ENCODE measurements at places on chromosomes 5 and 9.

DNA sequence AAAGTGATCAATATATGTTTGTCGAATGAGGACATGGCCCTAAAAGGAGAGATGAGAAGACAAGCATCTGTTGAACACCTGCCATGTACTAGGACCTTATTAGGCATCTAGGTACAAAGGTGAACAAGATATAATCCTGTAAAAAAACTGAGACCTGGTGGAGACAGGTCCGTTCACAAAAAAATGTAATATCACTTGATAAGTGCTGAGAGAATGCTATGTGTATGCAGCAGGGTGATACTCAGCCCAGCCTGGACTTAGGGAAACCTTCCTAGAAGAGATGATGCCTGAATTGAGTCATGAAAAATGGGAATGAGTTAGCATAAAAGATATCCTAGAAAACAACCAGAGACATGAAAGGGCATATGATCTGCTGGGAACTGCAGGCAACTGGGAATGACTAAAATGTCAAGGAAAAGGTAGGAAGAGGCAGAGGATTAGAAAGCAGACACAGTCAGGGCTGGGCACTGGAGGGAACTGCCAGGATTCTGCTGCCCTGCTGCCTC, 108.5 kb downstream of the ADRB2 start:
- no peak for DNase-seq

DNA sequence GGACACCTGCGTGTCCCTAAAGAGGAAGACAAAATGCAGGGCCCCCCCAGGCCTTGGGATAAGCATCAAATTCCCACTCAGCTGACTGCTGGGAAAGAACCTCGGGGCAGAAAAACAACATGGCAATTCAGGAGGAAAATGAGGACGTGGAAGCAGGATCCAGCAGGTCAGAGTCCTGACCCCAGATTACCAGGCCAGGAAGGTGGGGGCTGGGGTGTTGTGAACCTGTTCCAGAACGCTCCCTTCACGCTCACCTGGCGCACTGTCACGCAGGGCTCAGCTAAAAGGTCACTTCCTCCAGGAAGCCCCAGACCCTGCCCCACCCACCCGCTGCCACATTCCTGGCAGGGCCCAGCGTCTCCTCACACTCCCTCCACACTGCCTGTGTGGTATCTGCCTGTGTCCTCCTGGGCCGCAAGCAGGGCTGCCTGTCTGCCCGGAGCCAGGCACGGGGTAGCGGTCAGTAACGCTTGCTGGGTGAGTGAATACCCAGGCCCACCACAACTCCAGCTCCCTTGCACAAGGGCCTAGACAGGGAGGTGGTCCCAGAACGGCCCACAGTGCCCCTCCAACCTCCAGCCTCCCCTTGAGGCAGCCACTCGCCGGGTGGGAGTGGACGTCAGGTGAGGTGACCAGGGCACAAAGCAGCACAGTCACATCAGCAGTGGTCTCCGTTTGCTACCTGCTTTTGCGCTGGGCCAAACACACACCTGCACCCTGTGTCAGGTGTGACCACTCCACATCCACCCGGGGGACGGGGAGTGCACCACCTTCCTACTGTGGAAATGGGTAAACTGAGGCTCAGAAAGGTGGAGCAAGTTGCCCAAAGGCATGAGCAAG, 18.1 kb downstream of the VAV2 start:
- DNase-seq = no peak

DNA sequence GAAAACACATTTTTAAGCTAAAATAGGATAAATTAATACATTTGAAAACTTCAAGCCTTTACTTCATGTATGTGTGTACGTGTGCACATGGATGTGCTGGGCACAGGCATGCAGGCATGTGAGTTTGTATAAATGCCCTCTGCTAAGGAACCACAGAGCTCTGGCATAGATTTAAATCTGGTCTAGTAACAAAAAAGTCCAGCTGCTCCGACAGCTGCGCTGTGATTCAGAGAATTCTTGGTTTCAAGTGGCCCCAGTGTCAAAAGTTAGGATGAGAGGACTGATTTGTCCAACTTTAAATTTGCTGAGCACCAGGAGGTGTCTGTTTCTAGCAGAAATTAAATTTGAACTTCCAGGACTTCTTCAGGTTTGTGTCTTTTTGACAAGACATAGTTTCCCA, 203.7 kb upstream of the TUT7 start:
- no peak for DNase-seq

DNA sequence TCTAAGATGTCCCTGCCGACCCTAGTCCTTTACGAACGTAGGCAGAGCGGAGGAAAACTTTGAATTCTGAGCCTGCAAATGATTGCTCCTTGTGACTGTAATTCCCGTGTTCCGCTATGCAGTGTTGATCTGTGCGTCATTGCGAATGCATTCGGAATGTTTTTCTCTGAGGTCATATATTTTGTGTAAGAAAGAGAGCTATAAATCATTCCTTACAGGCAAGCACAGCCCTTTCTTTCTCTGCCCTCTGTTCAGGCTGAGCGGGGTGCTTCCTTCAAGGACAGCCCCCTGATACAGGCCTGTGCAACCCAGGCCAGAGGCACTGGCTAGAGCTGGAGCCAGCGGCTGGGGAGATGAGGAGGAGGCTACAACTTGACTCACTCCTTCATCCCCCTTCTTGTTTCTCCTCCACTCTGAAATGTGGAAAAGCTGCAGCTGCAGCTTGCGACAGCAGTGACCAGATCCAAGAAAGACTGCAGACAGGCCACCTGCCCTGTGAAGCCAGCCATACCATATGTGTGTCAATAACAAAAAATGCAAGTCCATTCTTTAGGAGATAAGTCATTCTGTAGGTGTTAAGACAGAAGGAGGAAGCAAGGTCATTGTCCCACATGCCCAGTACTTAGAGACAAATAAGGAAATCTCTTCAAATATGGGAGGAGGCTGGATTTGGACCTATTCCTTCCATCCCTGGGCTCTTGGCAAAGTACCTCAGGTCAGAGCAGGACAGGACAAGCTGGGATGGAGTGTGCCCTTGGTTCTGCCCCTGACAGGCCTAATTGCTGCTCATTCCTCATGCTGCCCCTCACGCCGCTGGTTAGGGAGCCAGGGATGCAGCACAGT, 345.7 kb upstream of the WWC1 start:
- DNase-seq = no peak

DNA sequence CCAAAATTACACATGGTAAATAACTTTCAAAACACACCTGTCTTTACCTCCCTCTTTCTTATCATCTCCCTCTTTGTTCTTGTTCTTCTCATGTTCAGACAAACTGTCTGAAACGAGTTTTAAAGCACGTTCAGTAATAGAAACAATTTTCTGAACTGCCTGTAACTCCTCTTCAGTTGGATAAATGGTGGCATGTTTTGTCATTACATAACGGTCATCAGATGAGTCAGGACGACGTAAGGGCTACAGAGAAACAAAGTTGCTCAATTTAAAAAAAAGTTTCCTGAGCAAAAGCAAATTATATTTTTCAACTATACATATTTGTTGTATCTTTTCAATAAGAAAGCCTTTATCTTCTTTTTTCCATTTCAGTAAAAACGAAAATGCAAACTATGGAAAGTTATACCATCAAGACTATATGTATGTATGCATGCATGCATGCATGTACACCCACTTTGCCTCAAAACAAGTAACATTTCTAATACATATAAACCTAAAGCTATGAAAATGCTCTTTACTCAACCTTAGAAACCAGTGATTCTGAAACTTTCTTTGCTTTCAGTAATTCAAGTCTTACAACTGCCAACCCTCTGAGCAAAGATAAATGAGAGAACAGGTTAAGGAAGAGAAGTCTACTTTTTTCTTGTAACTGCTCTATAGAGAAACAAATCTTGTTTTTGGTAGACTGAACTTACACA, 56.0 kb downstream of the ZFR start:
- peak; percentile 6 for DNase-seq

DNA sequence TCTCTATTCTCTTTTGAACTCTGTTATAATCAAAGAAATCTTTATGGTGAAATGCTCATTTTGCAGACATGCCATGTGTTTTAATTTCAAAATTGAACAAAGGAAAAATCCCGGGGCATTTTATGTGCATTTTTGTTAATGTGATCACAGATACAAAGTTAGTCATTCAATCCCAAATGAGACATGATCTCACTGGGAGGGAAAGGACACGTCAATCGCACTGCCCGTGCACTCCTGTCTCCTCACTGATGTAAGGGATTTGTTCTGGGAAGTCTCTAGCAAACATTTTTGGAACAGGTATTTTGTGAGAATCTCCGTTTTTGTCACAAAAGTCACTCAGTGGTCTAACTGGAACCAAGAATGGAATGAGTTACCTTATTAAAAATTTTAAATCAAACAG, 97.9 kb upstream of the RANBP6 start:
- DNase-seq = no peak

DNA sequence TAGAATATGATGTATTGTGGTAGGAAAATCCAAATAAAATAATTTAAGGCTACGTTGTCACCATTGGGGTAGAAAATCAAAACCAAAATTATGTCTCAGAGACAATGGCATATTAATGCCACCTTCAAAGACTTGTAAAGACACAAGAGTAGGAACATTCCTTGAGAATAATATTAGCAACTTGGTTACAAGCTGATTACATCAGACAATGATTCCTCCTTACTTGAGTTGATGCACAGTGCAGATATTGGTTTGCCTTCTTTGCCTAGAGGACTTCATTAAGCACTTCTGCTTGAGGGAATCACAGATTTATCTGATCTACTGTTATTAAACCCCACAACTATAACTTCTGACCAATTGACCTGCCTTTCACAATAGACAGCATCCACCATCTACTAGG, 500.2 kb downstream of the CDH9 start:
- DNase-seq = no peak

DNA sequence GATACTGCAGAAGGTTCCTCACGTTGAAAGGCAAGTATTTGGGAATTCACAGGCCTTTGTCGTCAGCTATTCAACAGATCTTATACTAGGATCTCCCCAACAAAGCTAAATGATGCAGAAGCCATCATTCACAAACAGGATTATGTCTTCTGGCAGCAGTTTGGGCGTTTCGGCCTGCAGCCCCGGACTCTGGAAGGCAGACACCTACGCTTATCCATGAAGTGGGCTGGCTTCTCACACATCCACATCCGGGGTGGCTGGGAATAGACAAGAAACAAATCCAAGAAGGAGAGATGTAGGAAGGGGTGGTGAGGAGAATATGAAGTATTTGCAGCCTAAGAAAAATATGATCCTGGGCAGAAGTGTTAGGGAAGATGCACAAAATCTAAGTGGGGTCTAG, 471.9 kb downstream of the AGTPBP1 start:
- no peak for DNase-seq

- no peak for DNase-seq
These were observed 612.9 kb downstream of the BNC2 start for GRCh38 chr9:16257604-16258003.

DNA sequence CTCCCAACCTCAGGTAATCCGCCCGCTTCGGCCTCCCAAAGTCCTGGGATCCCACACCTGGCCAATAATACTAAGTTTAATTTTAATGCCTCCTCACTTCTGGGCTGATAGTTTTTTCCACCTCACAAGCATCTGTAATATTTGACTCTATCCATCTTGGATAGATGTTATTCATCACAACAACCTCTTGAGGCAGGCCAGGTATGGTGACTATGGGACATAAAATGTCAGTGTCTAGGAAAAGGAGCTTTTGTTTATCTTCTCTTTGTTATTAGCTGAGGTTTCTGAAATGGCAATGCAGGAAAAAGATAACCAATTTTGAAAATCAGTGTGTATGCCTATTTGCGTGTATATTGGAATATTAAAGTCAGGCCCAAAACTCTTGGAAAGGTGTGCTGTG, 1.2 kb upstream of the CCDC69 start:
- DNase-seq = no peak
